ENCODE measurements at places on chromosomes 1 and 21.

GRCh38 chr1:36835017-36835695, 199.2 kb downstream of the GRIK3 start:
- no peak for DNase-seq

GRCh38 chr21:44354001-44354405, 582 bp downstream of the TRPM2 start:
- no peak for DNase-seq

DNA sequence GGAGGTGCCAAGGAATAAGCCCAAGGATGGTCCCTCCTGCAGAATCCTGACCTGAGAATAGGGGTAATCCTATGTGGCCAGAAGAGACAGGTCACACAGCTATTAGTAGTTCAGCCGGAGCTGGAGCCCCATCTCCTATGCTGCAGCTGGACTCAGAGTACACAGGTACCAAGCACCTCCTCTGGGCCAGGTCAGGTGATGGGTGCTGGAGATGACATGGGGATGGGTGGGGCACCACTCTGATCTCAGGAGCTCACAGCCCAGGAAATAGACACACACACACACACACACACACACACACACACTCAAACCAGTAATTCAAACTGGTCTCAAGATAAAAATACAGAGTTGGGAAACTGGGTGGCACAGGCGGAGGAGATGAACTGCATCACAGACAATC, 54.2 kb upstream of the SSBP3 start:
- no peak for DNase-seq

DNA sequence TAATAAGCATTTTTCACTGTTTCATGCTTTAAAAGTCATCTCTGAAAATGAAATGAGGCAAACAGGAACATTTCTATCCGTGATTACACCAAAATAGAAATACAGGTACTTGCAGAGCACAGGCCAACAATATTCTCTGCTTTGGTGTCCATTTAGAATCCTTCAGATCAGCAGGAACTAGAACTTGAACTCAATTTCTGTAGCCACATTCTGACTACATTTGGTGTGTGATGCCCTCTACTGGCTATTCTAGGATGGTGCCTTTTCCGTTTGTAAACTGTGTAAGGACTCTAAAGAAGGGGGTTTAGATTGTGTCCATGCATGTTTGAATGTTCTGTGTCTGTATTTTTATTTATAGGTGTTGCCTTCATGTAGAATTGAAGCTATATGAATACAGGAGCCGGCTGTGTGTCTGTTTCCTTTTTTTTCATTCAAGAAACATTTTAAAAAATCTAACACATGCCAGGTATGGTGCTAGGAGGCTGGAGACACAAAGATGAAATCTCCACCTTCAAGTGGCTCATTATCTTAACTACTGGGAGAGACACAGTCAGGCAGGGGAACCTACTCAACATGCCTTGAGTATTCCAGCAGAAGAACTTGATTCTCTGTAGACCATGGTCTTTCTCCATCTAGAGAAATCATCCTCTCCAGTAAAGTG, 7.6 kb upstream of the ZNF326 start:
- DNase-seq: no peak

DNA sequence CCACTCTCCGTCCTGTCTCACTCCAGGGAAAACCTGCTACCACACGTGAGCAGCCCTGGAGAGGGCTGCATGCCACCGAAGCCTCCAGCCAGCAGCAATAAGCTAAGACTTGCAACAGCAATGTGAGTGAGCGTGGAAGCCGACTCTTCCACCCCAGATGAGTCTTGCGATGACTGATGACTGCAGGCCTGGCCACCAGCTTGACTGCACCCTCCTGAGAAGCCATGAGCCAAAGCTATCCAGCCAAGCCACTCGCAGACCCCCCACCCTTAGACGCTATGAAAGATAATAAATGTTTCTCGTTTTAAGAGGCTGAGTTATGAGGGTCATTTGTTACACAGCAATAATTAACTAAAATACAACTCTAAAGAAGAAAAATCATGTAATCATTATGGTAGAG, 118.6 kb upstream of the GALNT2 start:
- DNase-seq: no peak

DNA sequence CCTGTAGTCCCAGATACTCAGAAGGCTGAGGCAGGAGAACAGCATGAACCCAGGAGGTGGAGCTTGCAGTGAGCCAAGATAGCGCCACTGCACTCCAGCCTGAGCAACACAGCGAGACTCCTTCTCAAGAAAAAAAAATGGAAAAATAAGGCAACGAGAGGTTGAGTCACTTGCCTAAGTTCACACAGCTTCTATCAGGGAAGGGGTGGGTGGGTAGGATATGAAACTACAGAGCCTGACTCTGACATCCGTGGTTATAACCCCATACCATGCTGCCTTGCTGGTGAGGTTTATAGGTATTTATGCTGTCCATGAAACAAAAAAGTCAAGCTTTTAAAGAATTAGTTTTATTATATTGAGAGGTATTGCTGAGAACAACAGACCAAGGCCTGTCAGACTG, 61.5 kb upstream of the RAB4A start:
- no peak for DNase-seq

GRCh38 chr1:115164484-115164883, 75.2 kb upstream of the TSPAN2 start:
- no peak for DNase-seq

DNA sequence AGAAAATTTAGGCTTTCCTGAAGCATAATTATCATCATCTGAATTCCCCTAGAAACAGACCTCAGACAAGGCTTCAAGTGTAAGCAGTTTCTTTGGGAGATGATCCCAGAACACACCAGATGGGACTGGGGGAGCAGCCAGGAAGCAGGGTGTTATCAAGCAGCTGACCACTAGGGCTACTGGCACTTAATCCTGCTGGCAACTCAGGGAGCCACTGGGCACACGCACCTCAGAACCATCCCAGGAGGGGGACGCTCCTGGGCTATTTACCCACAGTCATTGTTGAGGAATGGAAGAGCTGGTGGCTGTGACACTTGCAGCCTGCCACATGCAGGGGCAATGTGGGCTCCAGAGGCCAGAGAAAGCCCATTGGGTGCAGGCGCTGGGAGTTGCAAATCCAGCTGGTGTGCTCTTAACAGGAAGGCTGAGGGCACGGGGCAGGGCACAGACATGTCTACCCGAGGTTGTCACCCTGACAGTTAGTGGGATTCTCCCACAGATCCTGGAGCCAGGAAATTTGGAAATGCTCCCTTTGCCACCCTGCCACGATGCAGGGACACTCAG, 15.1 kb upstream of the IL22RA1 start:
- DNase-seq: no peak

DNA sequence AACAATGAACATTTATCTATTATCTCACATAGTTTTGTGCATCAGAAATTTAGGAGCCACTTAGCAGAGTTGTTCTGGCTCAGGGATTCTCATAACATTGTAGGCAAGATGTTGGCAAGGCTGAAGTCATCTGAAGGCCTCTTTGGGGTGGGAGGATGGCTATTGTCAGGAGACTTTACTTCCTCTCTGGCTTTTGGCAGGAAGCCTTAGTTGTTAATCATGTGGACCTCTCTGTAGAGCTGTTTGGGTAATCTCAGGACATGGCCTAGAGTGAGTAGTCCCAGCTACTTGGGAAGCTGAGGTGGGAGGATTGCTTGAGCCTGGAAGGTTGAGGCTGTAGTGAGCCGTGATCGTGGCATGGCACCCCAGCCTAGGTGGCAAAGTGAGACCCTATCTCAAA, 40.2 kb downstream of the RASAL2 start:
- DNase-seq: no peak

DNA sequence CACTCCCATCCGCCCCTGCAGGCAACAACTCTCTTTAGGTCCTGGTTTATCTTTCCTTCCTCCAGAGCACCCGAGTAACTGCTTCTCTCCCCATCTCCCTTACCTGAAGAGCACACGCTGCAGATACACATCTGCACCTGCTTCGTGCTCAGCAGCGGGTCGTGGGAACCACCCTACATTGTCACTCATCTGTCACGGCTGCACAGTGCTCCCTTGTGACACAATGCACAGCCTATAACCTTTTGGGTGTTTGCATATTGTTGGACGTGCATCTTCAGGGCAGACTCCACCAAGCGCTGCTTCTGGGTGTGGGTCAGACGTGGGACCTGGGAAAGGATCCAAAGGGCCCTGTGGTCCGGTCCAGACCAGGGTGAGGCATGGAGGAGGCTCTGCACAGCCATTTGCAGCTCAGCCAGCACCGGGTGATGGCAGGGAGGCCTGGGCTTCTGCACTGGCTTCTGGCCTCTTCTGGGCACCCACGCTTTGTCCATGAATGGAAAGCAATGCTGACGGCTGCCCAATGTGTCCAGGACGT, 42.5 kb downstream of the WDR4 start:
- DNase-seq: no peak

GRCh38 chr21:21002153-21002552, 3.9 kb downstream of the NCAM2 start:
- DNase-seq: no peak

DNA sequence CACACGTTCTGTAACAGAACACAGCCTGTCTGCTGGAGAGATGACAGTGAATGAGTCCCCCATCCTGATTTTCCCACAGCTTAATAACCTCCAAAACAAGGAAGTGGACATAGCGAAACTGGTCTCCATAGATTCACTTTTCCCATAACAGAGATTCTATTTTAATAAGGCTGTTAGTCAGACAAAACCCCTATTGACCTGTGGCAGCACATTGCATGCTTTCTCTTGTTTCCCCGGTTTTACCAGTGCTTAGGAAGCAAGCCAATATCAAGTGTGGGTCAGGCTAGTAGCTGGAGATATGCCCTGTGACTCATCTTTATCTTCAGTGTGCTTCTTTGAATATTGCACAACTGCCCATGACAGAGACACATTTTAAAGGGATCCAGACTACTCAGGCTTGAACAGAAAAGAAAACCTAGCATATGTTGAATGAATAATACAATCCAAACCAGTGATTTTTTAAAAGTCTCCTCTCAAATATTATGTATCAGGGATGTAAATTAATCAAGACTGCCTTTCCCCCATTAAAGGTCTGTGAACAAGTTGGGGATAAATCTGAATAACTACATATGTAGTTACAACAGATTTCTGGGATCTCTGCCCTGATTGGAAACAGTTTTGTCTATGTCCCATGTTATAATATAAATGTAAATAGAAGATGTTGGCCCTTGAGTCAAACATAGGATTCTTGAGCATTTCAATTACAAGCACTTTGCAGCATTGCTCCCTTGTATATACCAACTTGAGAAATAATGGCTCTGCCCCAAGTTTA, 11.9 kb upstream of the CLDN8 start:
- DNase-seq: no peak

GRCh38 chr1:4124631-4125145, 224.6 kb upstream of the C1orf174 start:
- DNase-seq: no peak

DNA sequence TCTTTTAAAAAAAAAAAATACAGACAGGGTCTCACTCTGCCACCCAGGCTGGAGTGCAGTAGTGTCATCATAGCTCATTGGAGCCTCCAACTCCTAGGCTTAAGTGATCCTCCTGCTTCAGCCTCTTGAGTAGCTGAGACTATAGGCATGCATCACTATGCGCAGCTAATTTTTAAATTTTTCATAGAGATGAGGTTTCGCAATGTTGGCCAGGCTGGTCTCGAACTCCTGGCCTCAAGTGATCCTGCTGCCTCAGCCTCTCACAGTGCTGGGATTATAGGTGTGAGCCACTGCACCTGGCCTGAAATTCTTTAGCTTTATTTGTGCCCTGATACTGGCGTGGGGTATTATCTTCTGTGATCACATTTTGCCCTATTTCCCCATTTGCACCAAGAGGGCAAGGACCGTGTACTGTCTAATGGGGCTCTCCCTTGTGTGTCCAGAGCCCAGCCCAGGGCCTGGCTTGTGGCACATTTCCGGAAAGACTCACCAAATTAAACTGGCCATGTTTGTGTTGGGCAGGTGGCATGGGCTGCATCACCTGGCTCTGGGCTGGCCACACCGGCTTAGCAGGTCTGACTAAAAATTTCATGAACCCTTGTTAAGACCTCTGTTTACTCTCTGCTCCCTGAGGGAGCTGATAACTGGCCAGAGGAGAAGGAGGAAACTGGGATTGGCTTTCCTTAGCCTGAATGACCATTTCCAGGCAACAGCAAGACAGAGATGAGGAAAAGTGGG, 32.2 kb downstream of the TRIM62 start:
- DNase-seq: peak; percentile 60

DNA sequence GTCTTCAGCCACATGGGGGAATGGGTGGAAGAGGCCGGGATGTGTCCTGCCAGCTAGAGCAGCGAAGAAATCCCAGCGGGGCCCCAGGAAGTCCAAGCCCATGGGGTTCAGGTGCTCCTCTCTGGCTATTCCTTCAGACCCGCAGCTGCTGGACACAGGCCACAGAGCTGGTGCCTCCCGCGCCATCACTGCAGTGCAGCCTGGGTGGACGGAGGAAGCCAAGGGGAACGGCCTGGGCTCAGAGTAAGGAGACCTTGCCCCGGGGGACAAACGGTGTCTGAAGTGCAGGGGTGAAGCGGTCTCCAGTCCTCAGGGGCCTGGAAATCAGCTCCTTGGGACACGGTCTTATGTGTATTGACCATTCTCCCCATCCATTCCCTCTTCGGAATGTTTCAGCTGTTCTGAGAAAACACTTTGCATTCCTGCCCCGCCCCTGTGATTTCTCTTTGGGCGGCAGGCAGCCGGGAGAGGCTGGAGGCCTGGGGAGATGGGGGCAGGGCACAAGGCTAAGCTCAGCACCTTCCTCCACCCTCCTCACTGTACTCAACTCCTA, 18.4 kb downstream of the MTHFR start:
- DNase-seq: peak; percentile 84

DNA sequence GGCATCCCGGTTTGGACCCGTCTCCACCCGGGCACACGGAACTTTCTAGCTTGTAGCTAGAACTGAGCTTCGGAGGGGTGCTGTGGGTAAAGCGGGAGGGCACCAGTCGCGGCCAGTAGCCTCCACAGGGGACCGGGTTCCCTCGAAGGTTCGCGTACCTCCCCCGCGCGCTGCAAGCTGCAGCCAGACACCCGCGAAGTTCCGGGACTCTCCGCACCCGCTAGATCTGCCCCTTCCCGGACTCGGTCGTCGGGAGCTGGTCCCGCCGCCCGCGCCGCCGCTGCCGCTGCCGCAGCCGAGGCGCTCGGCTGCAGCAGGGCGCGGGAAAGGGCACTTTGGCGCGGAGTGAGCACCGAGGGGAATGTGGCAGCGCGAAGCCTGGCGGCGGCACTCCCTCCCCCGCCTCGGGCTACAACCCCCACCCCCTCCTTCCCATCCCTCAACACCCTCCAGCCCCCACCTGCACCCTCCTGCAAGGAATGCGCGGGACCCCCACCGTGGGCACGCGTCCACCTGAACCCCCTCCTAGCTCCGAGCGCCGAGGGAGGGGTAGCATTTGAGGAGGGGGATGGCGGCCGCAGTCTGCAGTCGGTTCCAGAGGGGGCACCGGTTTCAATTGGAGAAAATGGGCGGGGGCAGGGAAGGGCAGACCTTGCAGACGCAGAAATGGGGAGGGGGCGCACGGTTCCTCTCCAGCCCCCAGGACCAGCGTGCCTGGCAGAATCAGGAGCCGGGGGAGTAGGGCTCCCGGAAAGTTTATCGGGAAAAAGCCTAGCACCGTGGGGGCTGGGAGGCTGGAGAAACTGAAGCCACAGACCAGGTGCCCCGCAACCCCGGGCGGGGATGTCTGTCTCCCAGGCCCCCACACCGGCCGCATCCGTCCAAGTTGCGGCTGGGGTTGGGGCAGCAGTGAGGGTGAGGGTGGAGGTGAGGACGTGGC, 968 bp downstream of the CSMD2 start:
- DNase-seq: no peak

GRCh38 chr1:211752951-211753486, 77.5 kb downstream of the LPGAT1 start:
- DNase-seq: no peak

All from lower lobe of right lung (tissue), 2 donors.